ENCODE measurements at places on chromosomes 12 and 14.

GRCh38 chr12:90322006-90322405, 613.4 kb upstream of the ATP2B1 start:
- DNase-seq: no peak

DNA sequence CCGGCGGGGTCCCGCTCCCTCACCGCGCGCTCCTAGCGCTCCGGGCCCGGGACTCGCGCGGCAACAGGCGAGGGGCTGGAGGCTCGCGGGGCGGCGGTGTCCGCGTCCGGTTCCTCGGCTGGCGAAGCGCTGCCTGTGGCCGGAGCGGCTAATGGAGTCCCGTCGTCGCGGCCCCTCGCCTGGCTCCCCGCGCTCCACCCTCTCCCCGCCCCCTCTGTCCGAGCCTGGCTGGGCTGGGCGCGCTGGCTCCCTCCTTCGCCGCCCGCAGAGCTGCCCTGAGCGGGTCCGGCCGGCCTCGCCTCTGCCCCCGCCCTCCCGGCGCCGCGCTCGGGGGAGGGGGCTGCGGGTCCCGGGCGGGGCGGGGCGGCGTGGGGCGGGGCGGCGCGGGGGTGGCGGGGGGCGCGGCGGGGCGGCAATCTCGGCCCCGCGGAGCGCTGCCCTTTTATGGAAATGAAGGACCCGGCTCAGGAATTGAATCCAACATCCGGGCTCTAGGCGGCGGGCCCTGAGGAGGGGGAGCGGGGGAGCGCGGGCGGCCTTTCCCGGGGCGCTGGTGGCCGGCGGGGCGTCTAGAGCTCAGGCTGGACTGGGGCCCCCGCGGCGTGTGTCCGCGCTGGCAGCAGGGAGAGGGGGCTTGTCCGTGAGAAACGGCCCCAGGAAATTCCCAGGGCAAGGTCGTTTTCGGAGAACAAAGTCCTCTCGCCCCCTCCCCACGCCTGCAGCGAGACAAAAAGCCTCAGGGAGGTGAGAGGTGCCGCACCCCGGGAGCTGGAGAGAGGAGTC, at the start of gene FERMT2:
Gene FERMT2 (minus strand): TSS at position 153 of the 783 bp plus-strand sequence. CDS start 482 bp downstream, outside the sequence.
- no peak for DNase-seq

GRCh38 chr14:35196571-35196970, 74.2 kb downstream of the PRORP start:
- peak; percentile 51 for DNase-seq

DNA sequence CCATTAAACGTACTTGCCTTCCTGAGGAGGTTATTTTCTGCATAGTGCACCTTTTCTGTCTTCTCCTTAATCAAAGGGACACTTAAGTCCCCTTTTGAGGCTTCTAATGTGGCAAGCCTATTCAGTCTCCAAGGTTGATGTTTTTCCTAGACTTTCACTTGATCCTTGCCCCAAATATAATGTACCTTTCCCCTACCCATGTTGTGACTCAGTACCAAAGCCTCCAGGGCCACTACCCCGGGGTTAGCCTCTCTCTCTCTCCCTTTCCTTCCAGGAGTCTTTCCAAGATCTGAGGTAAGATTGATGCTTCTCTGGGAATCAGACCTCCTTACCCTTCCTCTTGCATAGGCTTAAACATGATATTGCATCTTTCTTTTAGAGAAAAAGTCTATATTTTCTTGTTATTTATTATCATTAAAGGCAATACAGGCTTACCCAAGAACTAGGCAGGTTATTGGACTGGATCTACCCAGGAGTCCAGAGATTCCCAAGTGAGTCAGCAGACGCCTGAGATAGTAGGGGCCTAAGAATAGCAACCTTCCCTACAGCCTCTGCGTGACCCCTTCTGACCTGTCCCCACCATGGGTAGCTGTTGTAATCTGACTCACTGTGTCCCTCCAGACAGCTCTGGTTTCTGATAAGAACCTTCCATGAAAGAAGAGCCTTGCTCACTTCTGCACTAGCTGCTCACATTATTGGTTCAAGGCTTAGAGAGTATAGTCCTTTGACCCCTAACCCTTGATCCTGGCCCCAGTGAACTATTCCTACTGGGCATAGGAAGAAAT, 172.9 kb downstream of the ZFP36L1 start:
- no peak for DNase-seq

DNA sequence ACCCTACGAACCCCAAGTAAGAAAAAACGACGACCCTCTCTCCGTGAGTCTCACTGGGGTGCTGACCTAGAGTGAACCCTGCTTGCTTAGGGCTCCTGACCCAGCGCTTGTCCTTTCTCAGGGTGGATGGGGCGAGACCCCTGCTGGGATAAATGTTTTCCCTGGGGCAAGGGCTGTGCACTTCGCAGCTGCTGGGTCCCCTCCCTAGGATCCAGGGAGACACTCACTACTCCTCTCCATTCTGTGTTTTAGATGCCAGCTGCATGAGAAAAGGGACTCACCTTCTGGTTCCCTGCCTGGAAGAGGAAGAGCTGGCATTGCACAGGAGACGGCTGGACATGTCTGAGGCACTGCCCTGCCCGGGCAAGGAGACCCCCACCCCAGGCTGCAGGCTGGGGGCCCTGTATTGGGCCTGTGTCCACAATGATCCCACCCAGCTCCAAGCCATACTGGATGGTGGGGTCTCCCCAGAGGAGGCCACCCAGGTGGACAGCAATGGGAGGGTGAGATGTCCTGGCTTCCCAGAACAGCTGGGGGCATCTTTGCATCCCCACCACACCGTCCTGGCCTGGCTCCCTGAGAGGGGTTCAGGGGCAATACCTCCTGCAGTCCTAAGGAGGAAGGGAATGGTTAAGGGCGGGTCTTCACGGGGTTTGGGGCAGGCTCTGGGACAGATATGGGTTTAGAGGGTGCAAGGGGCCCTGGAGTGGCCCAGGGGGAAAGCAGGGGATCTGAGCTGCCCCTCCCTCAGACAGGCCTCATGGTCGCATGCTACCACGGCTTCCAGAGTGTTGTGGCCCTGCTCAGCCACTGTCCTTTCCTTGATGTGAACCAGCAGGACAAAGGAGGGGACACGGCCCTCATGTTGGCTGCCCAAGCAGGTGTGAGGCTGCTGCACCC, 663 bp downstream of the ANKRD33 start:
- no peak for DNase-seq

GRCh38 chr12:117408161-117408791, 46.9 kb upstream of the NOS1 start:
- no peak for DNase-seq

All from CD4-positive, alpha-beta T cell treated with Interleukin-2 at 100 ng/mL for 4 hours (primary cell).